ENCODE measurements at places on chromosomes 2 and 18. TPM values are rescaled to one million over a fixed set of nuclear protein-coding genes. Genes with fewer than 3 reads are reported as not detected.
A peak's percentile ranks its signal among the peaks of the same experiment; 100 is the strongest.

DNA sequence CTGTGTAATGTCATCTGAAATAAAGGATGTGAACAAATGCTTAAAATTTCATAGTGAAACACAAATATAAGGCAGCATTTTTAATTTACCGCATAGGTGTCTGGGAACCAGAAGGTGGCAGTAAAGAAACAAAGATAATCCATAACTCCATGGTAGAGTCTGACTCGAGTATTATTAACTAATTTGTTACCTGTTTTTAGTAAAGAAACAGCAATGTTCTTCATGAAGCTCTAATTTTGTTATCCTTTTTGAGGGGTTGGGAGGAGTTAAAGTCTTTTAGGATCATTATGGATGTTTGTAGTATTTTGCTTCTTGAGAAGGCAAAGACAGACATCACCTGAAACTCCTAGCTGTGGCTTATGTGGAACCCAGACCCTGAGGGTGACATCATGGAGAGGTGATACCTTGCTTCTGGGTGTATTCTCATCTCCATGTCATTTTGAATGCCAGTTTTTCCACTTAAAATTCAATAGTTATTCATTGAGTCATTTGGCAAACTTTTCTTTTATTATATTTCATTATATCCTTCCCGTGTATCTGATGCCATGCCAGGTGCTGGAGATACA lies 286.2 kb upstream of the EPAS1 start:
- no peak for DNase-seq

- DNase-seq = no peak
These were observed 3.4 kb upstream of the PDCD1 start for GRCh38 chr2:241862093-241862492.

- no peak for DNase-seq
These were observed 63.8 kb upstream of the MSH6 start for GRCh38 chr2:47719099-47719498.

DNA sequence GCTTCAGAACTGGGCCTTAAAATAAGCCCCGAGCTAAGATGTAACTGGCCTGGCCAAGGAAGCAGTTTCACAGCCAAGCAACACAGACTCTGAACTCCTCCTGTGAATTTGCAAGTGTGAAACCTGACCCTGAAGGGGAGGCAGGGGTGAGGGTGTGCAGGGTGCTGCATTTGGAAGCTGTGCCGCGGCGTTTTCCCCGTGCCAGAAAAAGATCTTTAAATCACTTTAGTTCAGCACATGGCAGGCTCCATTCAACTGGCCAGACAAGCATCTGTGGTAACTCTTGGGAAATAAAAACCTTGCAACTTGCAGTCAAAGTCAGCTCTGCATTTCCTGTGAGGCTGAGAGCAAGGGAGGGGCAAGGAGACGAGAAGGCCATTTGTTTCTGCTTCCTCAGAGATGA lies 209.3 kb upstream of the SOX11 start:
- no peak for DNase-seq

DNA sequence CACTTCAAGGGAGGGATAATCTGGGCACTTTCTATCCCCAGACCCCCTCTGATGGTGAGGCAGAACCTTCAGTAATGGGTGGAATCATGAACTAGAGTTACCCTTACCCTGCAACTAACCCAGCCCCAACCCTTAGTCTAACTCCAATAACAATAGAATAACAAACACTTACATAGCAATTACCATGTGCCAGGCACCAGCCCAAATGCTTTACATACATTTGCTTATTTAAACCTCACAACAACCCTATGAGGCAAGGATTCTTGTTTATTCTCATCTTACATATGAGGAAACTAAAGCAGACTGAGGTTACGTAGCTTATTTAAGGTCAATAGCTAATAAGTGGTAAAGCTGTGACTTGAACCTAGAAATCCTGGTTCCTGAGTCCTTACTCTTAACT lies 132.8 kb downstream of the CYP26B1 start:
- DNase-seq = no peak

GRCh38 chr2:192195548-192196418 lies 1.1 kb upstream of the TMEFF2 start:
- DNase-seq = no peak

DNA sequence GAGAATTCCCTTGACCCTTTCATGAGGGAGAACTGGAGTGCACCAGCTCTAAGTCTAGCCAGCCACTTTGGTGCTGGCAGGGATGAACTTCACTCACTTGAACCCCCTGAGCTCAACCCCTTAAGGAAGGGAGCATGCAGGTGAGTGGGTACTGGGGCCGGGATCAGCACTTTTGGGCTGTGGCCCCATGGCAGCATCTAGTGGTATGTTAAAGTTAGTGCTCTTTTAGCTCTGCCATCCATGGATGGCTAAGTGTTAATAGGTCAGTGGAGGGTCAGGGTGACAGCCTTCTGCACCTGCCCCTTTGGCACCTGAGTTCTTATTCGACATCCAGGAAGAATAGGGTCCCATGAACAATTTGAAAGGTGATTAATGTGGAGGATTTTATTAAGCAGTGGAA lies 689.0 kb upstream of the FSHR start:
- no peak for DNase-seq

- no peak for DNase-seq
These were observed 1069.2 kb upstream of the CHAC2 start for GRCh38 chr2:52698408-52698807.

DNA sequence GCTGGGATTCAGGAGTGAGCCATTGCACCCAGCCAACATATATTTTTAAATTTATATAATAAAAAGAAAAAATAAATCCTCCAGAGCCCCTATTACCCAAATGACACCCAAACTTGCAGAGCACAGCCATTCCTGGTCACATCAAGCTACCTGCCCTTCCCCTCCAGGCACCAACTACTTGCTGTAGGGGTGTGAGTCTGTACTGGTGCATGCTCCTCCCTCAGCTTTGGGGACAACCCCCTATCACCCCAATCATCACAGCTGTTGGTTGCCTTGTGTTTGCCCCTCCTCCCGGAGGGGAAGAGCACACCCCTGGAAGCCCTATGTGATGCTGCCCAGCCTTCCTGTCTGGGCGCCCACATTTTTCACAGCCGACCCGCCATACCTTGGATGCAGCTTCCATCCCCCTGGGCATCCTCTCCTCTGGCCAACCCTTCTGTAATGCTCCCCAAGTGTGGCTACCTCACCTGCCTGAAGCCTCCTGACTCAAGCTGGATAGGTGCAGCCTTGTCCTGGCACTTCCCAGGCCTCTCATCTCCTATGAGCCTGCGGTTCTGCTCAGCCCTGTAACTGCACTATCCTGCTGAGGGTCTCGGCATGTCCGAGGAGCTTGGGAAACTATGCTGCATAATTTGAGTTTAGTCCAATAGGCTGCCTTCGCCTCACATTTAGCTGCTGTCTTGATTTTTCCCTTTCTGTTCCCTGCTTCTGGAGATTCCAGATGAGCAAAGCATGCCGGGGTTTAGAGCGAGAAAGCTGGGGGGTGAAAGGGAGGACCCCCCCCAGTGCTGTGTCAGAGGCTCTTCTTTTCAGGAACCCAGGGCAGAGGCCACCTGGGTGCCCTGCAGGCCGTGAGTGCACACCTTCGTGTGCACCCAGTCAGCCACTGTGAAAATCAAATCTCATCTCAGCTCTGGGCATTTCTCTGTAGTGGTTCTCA lies 27.2 kb downstream of the CHST10 start:
- DNase-seq = no peak

- no peak for DNase-seq
These were observed 573.5 kb downstream of the DSC3 start for GRCh38 chr18:30469091-30469490.

DNA sequence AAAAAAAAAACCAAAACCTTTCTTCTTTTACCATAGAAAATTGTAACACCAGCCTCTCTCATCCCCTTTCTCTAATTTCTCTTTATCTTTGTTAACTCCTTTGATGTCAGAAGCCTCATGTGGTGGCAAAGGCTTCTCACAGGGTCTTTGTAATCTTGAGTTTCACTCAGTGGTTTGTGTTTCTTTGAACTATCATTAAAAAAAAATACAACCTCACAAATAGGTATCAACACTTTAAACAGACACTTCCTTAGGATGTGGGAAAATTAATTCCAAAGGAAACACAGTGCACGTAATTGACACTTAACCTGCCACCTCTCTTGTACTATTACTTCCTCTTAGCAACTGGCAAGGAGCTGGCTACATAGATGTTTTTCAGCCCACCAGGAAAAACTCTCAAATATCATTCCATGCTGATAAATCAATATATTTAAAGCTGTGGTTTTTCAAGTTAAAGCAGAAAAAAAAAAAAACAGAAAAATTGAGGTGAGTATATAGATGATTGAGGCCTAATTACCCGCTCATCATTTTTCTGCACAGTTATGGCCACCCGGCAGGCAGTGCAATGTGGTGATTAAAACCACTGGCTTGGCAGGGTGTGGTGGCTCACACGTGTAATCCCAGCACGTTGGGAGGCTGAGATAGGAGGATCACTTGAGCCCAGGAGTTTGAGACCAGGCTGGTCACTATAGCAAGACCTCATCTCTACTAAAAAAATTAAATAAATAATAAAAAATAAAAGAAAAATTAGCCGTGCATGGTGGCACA lies 193.5 kb downstream of the MYO3B start:
- DNase-seq = no peak

GRCh38 chr2:121415727-121416126 lies 115.0 kb upstream of the RNU4ATAC start:
- no peak for DNase-seq

- no peak for DNase-seq
These were observed 132.2 kb downstream of the EPHA4 start for GRCh38 chr2:221439761-221440479.

DNA sequence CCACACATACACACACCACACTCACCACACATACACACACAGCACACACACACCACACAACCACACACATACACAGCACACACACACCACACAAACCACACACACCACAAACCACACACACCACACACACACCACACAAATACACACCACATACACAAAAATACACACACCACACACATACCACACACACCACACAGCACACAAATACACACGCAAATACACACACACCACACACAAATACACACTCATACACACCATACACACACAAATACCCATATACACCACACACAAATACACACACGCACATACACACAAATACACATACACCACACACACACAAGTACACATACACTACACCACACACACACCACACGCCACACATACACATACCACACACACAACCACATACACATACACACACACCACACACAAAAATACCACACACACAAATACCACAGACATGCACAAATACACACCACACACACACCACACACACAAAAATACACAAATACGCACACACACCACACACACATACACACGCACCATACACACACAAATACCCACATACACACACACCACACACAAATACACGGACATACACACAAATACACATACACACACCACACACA lies 134.6 kb upstream of the TWIST2 start:
- DNase-seq = no peak

GRCh38 chr2:70124983-70125480 lies 37.8 kb downstream of the PCBP1 start:
- peak; percentile 67 for DNase-seq

- DNase-seq = no peak
These were observed 1655.6 kb downstream of the DPP10 start for GRCh38 chr2:116098049-116098448.

- DNase-seq = no peak
These were observed 60.9 kb downstream of the EDAR start for GRCh38 chr2:108927936-108928659.

- no peak for DNase-seq
These were observed 411.1 kb downstream of the FIGN start for GRCh38 chr2:163324677-163325076.

- DNase-seq = no peak
These were observed 221.6 kb downstream of the LPIN1 start for GRCh38 chr2:11967946-11968465.

- DNase-seq = no peak
These were observed 37.5 kb downstream of the CMPK2 start for GRCh38 chr2:6828299-6828584.

GRCh38 chr18:5167831-5168230 lies 29.2 kb downstream of the AKAIN1 start:
- DNase-seq = no peak

DNA sequence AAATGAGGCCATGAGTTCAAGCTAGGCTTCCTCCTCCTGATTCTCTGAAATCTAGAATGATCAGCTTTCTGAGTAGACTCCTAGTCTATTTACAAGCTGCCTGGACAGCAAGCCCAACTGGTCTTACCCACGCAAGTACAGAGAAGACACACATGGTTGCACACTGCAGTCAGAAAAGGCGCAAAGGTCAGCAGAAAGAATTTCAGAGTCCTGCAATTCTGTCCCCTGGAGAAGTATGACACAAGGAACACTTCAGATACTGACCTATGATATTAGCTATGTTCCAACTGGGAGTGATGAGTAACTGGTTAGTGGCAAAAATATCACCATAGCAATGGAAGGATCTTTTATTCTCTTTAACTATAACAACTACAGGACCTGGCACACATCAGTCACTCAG lies 336.1 kb upstream of the PKDCC start:
- DNase-seq = no peak

DNA sequence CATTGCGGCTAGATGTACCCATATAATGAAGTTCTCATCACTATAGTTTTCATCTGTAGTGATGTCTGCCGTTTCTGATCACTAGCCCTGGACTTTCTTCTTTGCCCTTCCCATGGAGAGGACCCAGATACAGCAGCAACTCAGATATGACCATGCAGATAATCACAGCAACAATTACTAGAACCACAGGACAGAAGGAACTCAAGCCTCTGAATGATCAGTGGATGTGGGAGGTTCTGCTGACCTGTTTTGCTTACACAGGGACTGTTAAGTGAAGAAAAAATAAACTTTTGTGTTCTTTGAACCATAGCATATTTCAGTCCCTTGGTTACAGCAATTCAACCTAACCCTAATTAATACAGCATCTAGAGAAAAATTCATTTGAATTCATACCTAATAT lies 62.7 kb downstream of the ACVR1 start:
- DNase-seq = no peak

DNA sequence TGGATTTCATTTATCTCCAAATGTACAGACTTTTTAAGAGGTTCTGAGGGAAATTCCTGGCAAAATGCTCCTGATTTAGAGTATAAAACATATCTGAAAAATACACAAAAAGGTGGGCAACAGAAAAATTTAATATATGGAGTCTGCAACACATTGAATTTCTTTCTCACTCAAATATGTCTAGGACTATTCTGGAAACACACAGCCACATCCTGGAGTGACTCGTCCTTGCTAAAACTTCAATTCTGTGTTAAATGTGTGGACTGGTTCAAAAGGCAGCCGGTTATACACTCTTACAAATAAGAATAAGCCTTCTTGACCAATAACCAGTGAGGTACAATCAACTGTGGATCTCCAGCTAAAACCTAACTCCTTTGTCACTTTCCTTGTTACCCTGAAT lies 44.1 kb upstream of the RND3 start:
- no peak for DNase-seq

GRCh38 chr18:12491611-12492435 lies 84.1 kb downstream of the PRELID3A start:
- DNase-seq = no peak

Gene DOK6
- total RNA-seq = 6.8 TPM

Gene KYNU
- 4.8 TPM for total RNA-seq

Gene EN1
- 0.63 TPM for total RNA-seq

Gene SFT2D3
- 10.7 TPM for total RNA-seq

Gene GFPT1
- total RNA-seq = 21.9 TPM

Gene AQP12A
- not detected for total RNA-seq

Gene RFX8
- 6.9 TPM for total RNA-seq

Gene DNER
- total RNA-seq = 6.7 TPM

Measured in tibial nerve (tissue), 4 donors.